Activated effector memory CD4-positive, alpha-beta T cell treated with Interleukin-2 at 50 U/mL for 16 hours (primary cell): ENCODE measurements at places on chromosomes 7 and 10.
A peak's percentile ranks its signal among the peaks of the same experiment; 100 is the strongest.

DNA sequence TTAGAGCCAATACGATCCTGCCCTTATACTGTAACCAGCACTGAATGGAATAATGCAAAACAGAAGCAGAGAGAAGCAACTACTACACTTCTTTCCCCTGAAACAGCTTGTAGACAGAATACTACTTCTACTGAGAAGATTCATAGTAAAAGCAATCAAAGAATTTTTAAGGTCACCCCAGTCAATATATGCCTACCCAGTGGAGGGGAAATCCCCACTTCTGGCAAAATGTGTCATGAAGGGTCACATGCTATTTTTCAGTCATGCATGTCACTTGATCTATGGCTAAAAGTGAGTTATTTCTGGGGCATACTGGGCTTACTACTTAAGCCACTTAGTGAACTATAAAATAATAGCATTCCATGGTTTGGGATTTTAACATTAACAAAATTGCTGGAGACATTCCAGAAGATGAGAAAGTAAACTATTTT lies 25.6 kb downstream of the IRF5 start:
- no peak for DNase-seq

GRCh38 chr10:79238606-79239005 lies 108.7 kb upstream of the PPIF start:
- no peak for DNase-seq

- no peak for DNase-seq
Measured at GRCh38 chr7:32200646-32201045, 130.4 kb upstream of the PDE1C start.

- no peak for DNase-seq
Measured at GRCh38 chr10:78155722-78156121, 122.1 kb downstream of the RPS24 start.

- no peak for DNase-seq
Measured at GRCh38 chr10:3045471-3046209, 21.7 kb upstream of the PFKP start.

GRCh38 chr7:156650042-156650441 lies 9.5 kb downstream of the RNF32 start:
- no peak for DNase-seq

DNA sequence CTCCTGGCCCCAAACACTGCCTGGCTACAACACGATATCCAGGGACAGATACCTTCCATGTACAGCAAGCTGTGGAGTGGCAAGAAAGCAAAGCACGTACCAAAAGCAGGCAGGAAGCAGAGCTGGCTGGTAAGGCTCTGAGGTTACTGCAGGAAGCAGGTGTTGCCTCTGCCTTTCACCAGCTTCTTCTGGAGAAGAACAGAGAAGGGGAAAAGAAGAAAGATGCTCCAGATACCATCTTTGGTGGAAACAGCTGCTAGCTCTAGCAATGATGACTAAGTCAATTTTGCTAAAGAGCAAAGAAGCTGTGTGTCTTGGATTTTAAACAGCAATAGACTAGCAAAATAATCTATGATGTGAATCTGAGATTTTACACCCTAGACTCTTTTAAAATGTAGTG lies 34.9 kb upstream of the PRSS1 start:
- peak; percentile 23 for DNase-seq

GRCh38 chr7:76514926-76515771 lies 4.8 kb downstream of the UPK3B start:
- DNase-seq, result no peak

GRCh38 chr10:94936721-94937120 lies 1.7 kb upstream of the CYP2C9 start:
- no peak for DNase-seq

DNA sequence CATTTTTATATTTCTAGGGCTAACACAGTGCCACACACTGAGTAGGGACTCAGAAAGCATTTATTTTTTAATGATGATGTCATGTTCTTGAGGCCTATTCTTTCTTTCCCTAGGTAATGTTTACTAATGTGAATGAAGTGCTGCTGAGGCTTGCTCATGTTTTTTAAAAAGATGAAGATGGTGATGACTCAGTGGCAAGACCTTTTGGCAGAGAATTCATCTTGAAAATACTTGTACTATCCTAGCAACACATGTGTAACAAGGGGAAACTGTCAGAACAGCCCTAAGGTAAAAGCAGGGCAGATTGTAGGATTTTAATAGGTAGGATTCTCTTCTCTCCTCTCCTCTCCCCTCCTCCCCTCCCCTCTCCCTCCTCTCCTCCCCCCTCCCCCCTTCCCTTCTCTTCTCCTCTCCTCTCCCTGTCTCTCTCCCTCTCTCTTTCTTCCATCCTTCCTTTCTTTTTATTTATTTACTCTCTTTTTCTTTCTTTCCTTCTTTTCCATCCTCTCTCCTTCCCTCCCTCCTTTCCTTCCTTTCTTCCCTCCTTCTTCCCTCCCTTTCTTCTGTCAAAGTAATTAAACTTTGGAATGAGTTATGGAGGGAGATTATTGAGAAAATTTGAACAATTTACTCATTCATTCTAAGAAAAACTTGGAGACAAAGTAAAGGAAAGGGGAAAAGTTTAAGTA lies 75.3 kb downstream of the ZNF92 start:
- no peak for DNase-seq

GRCh38 chr10:131860806-131861440 lies 39.9 kb upstream of the PPP2R2D start:
- no peak for DNase-seq

DNA sequence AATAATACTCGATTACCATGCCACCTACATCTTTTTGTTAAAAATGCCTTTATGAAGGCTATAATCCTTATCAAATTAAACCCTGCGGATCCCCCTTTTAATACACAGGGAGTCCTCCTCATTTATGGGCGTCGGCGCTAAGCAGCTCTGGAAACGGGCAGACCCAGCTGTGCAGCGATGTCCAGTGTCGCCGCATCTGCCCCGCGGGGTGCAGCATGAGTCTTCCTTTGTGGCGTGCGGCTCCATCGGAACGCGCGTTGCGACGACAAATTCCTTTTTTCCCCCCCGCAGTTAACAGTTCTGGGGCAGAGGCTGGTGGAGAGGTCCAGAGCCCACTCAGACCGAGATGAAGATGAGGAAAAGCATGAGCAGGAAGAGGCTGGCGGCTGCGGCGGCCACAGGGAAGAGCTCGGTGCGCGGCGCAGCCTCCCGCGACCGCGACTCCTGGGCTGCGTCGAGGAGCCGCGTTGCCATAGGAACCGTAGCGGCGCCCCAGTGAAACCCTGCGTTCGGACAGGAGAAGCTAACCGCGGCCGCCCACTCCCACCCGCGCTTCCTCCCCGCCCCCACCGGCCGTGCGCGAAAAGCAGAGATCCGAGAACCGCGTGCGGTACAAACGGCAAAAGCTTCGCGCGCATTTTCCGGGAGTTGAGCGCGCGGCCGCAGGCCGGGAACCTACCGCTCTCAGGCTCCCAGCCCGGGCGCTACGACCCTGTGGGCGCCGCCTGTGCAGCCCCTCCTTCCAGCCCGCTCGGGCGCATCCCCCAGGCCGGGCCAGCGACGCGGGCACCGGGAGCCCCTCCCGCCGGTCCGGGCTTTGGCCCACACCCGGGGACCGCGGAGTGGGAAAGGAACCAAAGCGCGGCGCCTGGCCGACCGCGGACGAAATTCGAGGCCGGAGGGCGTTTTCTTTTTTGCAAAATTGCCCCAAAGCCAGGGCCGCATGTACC lies 130.6 kb downstream of the SPAG6 start:
- DNase-seq, result no peak

- DNase-seq, result no peak
Measured at GRCh38 chr7:130102588-130102987, 32.3 kb downstream of the KLHDC10 start.

DNA sequence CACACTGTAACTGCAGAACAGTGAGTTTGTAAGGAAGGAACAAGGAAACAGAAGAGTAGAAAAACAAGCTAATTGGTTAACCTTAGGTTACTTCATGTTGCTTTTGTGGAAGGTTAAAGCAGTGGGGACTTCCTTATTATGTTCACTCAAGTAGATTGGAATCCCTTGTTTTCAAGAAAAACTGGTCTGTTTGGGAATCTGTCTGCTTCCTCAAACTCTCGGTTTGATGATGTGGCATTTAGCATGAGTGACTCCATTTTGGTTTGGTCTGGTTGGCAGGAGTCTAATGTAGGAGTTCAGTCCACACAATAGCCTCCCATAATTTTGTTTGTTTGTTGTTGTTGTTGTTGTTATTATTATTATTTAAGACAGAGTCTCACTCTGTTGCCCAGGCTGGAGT lies 3.8 kb upstream of the TRIM56 start:
- no peak for DNase-seq

DNA sequence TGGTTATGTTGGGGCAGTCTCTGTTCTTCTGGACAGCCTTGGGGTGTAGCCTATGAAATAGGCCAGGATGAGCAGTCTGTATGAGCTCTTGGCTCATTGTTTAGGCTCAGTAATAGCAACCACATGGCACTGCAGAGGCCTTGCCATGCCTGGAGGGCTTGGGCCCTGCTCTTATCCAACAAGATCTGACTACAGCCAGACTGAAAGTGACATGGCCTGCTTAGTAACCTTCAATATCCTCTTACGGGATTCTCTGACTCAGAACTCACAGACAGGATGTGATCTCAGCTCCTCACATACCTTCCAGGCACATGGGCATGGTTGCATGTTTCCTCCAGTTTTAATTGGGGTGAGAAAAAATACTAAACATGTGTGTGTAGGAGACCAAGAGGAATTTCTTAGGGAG lies 289.3 kb downstream of the PTEN start:
- no peak for DNase-seq

DNA sequence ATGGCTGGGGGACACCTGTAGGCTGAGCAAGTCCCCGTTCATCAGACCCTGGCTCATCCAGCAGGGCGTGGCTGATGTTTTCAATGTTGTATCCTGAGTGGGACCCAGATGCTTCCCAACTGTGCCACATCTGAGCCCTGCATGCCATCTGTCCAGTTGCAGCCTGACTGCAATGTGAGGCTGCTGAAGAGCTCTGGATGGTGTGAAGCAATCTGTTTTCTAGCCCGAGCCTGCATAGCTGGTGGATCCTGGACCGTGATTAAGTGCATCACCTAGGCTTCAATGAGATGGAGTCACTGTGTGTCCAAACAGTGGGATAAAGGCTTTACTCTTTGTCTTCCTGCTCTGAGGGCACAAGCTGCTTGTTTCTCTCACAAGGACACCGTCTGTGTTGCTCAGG lies 99.8 kb downstream of the TCF7L2 start:
- no peak for DNase-seq

DNA sequence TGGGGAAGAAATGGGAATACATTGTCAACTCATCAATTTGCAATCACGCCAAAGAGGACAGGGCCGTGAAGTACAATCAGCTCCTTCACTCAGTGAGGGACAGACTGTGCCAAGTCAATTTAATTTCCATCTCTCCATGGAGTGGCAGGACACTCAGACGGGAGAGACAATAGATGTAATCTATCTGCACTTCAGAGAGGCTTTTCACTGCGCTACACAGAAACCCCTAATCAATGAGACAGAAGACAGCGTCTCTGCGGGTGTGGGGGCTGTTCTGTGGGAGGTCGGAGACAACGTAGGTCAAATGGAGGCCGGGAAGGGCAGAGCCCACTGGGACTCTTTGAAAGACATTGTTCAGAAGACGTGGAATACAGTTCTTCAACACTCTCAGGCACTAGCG lies 541.0 kb upstream of the ADARB2 start:
- DNase-seq, result no peak

GRCh38 chr10:122327237-122328206 lies 47.0 kb upstream of the PLEKHA1 start:
- no peak for DNase-seq

DNA sequence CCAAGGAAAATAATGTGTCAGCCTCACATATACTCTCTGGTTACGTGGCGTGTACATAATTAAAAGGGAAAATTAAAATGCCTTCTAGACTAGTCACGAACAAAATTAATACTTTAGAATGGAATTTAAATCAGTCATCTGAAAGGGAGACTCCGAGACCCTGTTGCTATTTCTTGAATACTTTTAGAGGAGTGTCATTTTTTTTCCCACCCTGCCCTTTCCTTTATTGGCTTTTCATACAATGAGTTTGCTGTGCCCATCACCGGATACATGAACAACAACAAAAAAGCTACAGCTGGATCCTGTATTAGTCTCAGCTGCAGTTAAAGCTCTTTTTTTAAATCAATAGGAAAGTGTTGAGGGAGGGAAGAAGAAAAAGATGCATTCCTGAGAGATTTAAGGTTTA lies 20.1 kb downstream of the CYTH3 start:
- DNase-seq, result no peak

DNA sequence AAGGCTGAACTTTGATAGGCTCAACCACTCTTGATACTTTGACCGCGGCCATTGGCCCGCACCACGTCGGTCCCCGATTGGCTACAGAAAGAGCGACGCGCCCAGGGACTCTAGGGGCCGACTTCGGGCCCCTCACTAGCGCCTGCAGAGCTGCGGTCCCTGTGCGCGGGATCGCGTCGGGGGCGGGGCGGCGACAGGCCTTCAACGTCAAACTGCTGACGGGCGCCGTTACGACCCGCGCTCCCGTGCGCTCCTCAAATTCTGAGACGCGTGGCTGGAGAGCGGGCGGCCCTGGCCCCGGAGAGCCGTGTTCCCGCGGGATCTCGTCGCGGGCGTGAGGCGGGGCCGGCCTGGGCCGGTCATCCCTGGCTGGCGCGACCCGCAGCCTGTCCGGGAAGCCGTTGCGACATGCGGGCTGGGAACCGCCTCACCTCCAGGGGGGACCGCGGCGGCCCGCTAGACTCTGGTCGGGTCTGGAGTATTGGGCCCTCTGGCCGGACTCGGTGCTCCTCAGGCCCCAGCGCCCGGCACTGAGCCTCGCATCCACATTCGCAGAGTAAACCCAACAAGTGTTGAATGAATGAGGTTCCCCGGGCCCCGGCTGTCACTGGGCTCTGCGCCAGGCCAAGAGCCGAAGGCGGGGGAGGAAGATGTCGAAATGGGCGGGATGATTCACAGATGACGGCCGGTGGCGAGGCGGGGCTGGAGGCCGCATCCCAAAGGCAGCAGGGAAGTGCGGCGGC lies 643 bp upstream of the SLC25A28 start:
- peak; percentile 88 for DNase-seq

- no peak for DNase-seq
Measured at GRCh38 chr7:32204361-32205018, 134.3 kb upstream of the PDE1C start.

GRCh38 chr10:102646610-102647442 lies 2.5 kb downstream of the TRIM8 start:
- DNase-seq, result peak; percentile 47

GRCh38 chr7:72266771-72267170 lies 145.4 kb downstream of the CALN1 start:
- no peak for DNase-seq

- no peak for DNase-seq
Measured at GRCh38 chr10:13719425-13719824, 132.7 kb downstream of the PRPF18 start.

GRCh38 chr7:27947586-27948278 lies 207.8 kb downstream of the TAX1BP1 start:
- no peak for DNase-seq

DNA sequence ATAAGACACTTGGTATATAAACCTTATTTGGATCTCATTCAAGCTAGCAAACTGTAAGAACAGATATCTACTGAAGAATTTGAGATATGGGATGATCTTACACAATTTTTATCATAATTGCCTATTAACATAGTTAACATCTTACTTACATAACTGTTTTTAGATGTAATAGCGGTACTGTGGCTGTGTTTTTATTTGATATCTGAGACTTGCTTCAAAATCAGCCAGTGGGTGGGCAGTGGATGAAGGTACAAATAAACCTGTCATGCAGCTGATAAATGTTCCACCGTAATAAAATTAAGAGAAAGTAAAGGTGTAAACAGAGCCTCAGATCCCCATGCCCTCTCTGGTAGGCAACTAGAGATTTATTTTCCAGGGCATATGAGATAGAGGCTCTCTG lies 28.4 kb upstream of the PTPRN2 start:
- no peak for DNase-seq

- no peak for DNase-seq
Measured at GRCh38 chr10:88742448-88742847, 17.4 kb upstream of the LIPN start.
